ENCODE measurements at places on chromosomes 6 and 20.
A peak's percentile ranks its signal among the peaks of the same experiment; 100 is the strongest.

DNA sequence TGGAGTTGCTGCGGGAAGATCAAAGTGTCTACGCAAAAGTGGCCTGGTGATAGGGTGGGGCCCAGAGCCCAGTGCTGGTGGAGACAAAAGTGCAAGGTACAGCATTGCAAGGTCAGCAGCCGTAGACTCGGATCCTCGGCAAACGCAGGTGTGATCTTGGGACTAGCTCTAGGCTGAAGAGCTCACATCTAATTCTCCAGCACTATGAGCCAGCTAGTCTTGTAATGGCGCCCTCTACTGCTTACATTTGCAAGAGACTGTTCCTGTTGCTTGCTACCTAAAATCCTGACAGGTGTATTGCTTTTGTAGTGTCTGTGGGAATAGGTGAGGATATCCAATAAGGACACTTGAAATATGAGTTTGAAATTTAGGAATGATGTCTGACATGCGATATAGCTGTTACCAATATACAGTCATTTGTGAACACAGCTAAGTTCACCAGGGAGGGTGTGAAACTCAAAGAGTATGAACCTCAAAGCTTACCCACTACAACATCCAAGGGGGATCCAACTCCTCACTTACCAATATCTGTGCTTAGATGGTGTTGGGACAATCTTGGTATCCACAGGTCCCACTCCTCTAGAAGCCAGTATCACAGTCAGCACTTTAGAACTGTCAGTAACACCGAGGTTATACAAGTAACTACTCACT lies 58.4 kb downstream of the PDE7B start:
- peak; percentile 57 for DNase-seq

- peak; percentile 71 for DNase-seq
Measured at GRCh38 chr6:166989427-166990032, 9.7 kb upstream of the CEP43 start.

DNA sequence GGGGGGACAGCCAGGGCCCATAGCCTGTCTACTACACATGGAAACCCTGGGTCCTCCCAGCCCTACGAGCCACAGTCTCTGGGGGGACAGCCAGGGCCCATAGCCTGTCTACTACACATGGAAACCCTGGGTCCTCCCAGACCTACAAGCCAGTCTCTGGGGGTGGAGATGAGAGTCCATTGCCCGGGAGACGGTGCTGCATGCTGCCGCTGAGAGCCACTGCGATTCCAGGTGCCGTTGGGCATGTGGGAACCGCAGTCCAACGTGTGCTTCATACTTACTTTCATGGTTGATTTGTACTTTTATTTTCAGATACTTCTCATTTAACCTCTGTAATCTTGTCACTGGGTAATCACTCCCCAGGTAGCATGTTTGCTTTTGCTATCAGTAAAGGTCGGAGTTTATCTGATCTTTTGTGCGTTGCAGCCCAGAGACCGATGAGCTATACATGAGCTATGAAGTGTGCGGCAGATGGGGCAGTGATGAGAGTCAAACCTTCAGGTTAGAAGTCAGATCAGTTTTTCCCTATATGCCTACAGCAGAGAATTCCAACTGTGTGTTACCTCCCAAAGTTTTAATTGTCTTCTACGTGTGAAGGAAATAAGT lies 58.2 kb downstream of the SMOC2 start:
- DNase-seq, result no peak

DNA sequence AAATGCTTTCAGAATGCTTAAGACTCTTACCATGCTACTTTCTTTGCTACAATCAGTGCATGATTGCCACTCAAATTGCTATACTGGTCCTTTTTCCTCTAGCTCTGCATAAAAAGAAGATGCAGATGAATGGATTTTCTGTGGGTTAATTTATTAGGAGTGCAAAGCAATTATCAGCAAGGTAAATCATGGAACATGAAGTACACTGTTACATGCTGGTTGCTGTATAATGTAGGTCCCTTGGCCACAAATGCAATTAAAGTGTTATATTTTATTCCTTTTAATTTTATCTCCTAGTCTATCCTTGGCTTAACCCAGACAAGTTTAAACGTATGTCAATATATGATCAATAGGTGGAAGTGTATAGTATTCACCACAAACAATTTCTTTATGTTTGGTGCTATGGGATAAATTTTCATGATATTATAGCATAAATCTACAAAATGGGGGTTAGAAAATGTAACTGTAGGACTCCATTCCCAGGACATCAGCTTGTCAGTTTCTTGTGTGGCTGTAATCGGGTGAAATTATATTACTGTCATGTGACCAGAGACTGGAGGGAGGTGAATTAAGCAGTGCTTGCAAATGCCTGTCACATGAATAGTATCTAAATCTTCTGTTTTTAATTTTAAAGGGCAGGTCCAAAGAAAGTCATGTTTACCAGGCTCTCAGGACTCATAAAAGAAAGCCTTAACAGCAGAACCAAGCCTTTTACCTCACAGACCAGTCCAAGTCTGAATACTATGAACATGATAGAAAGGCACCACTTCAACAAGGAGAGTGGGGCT lies 176.9 kb upstream of the ID4 start:
- DNase-seq, result no peak

DNA sequence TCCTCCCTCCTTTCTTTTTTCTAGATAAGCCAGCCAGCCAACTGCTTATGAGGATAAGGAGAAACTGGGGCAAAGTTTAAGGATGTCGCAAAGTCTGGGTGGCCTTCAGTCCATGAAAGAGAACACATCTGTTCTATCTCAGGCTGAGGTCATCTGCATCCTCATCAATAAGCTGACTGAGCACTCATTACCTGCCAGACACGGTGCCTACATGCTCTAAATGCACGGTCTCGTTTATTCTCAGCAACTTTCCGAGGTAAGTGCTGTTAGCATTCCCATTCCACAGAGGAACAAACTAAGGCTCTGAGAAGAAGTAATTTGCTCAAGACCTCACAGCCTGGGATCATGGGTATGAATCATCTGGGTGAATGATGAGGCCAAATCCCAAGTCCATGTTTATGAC lies 133.1 kb downstream of the BCAS1 start:
- DNase-seq, result no peak

Measured in GM23248 (cell line).